Activated naive CD4-positive, alpha-beta T cell treated with anti-CD3 and anti-CD28 coated beads, Interleukin-2, amount 50 U/mL, for 72 hours (primary cell): ENCODE measurements at places on chromosomes 7 and 10. TPM values are rescaled to one million over a fixed set of nuclear protein-coding genes. Genes with fewer than 3 reads are reported as not detected.

DNA sequence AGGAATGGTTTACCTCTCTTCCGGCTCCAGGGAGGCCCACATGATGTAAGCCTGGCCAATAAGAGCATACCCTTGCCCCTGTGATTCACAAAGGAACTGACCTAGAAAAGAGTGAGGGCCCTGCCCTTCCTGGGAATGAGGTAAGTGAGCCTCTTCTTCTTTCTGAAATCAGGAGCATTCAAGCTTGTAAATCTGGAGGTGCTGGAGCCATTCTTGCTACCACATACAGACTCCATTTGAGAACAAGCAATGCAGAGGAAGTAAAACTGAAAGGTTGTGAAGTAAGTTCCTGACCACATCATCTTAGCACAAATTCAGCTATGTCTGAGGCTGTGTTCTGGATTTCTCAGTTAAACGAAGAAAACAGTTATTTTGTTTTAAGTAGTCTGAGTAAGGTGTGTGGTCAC is 132.2 kb downstream of the CD36 start:
- DNase-seq = no peak

GRCh38 chr7:99123571-99124033 is 20.3 kb downstream of the SMURF1 start:
- DNase-seq = no peak

GRCh38 chr10:103793429-103793828 is 61.9 kb downstream of the SH3PXD2A start:
- no peak for DNase-seq

GRCh38 chr10:13733071-13733470 is 146.3 kb downstream of the PRPF18 start:
- no peak for DNase-seq

DNA sequence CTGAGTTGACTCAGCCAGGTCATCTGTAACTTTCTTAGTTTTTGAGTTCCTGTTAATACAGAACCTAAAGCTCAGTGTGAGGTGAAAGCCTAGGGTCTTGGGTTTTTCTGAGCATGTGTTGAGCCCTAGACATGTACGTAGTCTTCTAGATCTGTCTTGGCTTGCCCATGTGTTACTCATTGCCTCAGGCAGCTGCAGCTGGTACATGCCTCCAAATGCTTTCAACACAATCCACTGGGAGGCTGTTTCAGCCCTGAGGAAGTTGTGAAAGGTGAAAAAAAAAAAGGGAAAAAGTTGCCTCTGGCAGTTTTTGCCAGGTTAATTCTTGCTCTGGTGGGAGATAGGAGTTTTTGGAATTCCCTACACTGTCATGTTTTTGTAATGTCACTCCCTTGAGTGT is 134.6 kb downstream of the RNF216 start:
- DNase-seq = no peak

The PRR15 gene
- total RNA-seq = not detected

- DNase-seq = no peak
Measured at GRCh38 chr7:109864230-109864629, 1226.7 kb upstream of the LRRN3 start.

The MYO3A gene
- total RNA-seq = not detected

DNA sequence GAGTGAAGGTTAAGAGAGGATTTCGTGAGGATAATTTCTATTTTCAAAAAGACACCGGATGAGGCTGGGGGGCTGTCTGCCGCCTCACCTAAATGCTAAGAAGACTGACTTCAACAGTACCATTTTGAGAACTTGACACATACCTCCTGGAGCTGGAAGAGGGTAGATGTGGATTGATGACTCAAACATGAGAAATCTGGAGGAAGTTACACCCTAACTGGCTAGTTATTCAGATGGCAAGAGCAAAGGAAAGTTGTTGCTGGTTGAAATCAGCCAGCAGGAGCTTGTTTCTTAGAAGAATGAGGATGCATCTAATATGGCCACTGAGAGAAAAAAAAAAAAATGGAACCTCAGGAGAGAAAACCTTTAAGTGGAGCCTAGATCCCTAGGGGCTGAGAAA is 76.2 kb upstream of the KIAA1217 start:
- DNase-seq = no peak

DNA sequence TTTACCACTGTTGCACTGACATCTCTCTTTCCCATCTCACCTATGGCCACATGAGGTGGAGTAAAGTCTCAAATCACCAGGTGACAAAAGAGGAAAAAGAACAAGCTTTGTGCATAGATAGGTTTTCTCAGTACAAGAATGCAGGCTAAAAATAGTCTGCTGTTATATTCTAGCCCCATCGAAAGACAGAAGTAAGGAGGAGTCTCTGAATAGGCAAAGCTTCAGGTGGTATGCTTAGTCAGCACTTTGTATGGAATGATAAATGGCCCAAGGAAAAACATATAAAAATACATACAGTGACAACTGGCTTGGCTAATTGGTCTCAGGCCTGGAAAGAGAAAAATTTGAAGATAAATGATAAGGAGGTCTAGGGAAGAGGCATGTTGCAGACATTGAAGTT is 39.6 kb upstream of the KCND2 start:
- DNase-seq = no peak

The TMEM26 gene
- total RNA-seq = not detected

The ZNF511 gene
- 55.6 TPM for total RNA-seq

- DNase-seq = no peak
Measured at GRCh38 chr7:111975346-111975745, 230.9 kb downstream of the DOCK4 start.

The ASB15 gene
- total RNA-seq = not detected

The HERPUD2 gene
- total RNA-seq = 21.9 TPM

GRCh38 chr7:38630720-38631673 is at the start of gene AMPH:
Gene AMPH, minus strand, starts transcription at chr7:38631373. Its CDS starts 22 bp downstream, at chr7:38631351.
- no peak for DNase-seq

The CALML3 gene
- not detected for total RNA-seq

DNA sequence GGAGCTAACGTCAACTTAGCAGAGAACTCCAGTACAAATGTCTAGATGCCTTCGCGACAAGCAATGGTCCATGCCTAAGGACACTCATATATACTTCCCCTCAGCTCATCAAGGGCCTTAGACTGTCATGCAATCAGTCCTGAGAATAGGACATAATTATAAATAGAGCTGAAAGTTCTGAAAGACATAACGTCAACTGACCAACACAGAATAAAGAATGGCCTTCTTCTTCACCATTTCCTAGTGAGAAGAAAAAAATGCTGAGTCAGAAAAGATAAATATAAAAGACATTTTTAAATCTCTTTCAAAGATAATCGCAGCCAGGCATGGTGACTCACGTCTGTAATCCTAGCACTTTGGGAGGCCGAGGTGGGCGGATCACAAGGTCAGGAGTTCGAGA is 83.2 kb downstream of the ARMH3 start:
- DNase-seq = no peak

GRCh38 chr10:54441275-54441674 is 359.8 kb downstream of the PCDH15 start:
- DNase-seq = no peak

GRCh38 chr10:57249615-57250281 is 888.7 kb upstream of the ZWINT start:
- DNase-seq = no peak

GRCh38 chr7:90613088-90613498 is 17.0 kb downstream of the CDK14 start:
- DNase-seq = no peak

DNA sequence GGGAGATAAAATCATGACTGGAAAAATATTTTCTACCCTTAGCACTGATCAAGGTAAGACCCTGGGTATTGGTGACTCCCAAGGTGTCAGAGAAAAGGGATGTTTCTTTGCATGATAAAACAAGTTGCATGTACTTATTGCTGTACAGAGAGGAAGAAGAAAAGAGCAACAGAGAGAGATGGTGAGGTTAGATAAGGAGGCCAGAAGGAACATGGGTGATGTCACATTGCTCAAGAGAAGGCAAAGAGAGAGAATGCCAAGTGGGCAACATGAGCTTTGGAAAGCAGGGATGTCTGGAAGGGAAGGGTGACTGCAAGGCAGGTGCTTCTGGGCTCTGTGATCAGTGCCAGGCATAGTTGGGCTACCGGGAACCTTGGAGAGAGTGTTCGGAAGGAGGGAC is 65.1 kb upstream of the ADARB2 start:
- DNase-seq = no peak

GRCh38 chr10:69505636-69506318 is 54.5 kb downstream of the TSPAN15 start:
- DNase-seq = peak; percentile 55

DNA sequence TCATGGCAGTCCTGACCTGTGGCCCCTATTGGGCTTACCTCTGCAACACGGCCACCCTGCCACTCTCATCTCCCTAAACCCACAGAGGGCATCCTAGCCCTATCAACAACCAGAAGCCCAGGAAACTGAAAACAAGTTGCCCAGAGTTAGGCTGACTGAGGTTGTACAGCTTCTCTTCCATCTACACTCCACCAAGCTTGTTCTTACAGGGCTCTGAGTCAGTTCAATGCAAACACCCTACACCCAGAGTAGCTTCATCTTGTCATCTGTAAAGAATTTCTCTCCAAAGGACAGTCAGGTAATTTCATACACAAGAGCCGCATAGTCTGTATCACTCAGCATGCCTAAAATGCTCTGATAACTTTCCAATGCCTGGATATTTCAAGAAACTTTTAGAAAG is 175.4 kb downstream of the ARID5B start:
- no peak for DNase-seq

DNA sequence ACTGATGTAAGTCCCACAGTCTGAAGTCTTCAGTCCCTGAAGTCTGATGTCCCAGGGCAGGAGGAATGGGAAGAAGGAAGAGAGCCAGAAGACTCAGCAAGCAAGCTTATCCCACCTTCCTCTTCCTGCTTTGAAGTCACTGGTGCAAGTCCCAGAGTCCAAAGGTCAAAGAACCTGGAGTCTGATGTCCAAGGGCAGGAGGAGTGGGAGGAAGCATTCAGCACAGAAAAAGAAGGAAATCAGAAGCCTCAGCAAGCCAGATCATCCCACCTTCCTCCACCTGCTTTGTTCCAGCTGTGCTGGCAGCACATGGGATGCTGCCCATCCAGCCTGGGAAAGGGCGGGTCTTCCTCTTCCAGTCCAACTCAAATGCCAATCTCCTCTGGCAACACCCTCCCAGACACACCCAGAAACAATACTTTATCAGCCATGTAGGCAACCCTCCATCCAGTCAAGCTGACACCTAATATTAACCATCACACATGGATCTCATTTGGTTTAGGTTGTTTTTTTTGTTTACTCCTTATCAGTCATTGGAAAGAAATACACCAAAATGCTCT is 50.9 kb downstream of the ADAM12 start:
- no peak for DNase-seq

GRCh38 chr7:25009257-25009656 is 29.3 kb upstream of the OSBPL3 start:
- no peak for DNase-seq

GRCh38 chr10:71492872-71493271 is 96.2 kb downstream of the CDH23 start:
- DNase-seq = no peak

DNA sequence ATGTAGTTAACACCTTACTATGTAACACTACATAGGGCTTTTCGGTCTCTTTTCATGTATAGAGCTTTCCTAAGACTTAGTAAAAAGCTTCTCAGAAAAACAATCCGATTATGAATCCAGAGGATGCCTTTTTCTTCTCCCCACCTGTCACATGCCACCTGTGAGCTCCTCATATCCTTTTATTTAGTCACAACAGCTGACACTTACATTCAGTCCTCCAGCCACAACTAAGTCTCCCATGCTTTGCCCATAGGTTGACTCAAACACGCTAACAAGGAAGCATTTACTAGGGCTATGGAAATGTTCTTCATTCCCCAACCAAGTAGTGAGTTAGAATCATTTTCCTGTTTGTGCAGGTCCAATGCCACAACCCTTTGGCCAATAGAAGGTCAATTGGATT is 7.9 kb downstream of the ENO4 start:
- DNase-seq = no peak

The LIPM gene
- not detected for total RNA-seq

The FERD3L gene
- not detected for total RNA-seq
